ENCODE measurements at places on chromosomes 5 and 9.

- DNase-seq = no peak
These were observed at the start of gene PCDHA8 for GRCh38 chr5:140840978-140841962. Gene PCDHA8, plus strand, starts transcription at chr5:140841187. Its CDS starts 135 bp downstream, at chr5:140841322.

DNA sequence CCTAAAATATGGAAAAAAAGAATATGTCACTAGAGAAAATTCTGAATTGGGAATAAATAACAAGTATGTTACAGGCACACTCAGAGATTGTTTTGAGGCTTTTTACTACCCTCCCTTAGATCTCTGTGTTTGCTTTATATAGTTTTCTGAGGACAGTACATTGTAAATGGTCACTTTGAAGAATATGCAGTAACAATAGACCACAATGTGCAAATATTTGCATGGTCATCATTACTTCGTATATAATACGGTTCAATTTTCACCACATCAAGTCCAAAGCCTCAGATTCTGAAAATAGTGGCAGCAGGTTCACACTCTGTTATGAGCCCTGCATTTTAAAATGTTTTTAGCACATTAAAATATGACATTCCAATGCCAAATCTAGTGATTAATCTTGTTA, 238.6 kb downstream of the ADAMTS6 start:
- no peak for DNase-seq

DNA sequence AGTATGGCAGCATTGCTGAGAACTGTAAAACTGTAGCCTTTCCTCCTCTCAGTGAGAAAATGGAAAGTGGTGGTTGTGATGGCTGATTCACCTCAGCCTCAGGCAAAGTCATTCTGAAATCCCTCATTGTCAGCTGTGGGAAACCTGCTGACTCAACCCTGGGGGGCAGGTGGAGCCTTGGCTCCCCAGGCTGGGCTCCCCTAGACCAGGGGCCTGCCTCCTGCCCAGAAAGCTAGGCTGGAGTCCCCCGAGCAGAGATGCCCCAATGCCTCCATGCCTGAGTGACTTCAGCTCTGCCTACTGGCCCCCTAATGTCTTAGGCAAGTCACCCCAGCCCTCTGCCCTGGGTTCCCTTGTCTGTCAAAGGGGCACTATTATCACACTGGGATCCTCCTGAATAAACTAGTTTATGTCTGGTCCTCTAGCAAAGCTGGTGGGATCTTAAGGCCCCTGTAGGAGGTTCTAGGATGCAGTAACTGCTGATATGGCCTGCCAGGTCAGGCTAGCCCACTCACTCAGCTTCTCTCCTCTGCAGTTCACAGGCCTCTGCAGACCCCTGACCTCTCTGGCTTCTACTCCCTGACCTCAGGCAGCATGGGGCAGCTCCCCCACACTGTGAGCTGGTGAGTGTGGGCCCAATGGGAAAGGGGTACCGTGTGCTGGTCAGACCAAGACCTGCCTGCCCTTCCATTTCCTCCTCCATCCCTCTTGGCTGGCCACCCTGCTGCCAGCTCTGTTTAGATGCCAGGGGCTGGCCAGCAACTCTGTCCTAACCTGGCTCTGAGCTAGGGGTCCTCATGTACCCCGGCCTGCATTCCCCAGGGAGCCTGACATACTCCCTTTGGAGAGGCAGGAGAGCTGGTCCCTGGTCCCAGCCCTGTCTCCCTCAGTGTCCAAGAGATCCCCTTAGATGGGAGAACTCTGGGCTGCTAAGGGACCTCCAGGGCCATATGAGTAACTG, 24.2 kb downstream of the TCF7 start:
- DNase-seq = no peak

- DNase-seq = no peak
These were observed 98.2 kb downstream of the CETN3 start for GRCh38 chr5:90311401-90311800.

GRCh38 chr9:111621895-111622480, 9.1 kb upstream of the DNAJC25 start:
- no peak for DNase-seq

- DNase-seq = no peak
These were observed 287.8 kb upstream of the DAB2 start for GRCh38 chr5:39712316-39713249.

- DNase-seq = no peak
These were observed 28.1 kb downstream of the TGFBI start for GRCh38 chr5:136056771-136057335.

- DNase-seq = no peak
These were observed 14.5 kb downstream of the RANBP6 start for GRCh38 chr9:6000955-6001354.

DNA sequence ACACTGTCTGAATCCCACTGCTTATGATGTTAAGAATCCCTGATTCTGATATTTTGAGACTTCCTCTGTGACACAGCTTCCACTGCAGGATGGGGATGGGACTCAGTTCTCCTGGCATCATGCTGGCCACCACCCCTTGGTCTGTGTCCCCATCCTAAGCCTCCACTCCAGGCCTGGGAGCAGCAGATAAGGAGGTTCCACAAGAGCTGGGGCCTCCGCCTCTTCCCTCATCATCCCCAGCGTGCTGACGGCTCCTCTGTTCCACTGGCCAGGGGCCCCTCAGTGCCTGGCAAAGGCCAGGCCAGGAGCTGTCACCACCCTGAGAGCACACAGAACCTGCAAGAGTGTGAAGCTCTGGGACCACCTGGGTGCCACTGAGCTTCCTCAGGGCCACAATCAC, 40.6 kb downstream of the CAMK2A start:
- DNase-seq = no peak

DNA sequence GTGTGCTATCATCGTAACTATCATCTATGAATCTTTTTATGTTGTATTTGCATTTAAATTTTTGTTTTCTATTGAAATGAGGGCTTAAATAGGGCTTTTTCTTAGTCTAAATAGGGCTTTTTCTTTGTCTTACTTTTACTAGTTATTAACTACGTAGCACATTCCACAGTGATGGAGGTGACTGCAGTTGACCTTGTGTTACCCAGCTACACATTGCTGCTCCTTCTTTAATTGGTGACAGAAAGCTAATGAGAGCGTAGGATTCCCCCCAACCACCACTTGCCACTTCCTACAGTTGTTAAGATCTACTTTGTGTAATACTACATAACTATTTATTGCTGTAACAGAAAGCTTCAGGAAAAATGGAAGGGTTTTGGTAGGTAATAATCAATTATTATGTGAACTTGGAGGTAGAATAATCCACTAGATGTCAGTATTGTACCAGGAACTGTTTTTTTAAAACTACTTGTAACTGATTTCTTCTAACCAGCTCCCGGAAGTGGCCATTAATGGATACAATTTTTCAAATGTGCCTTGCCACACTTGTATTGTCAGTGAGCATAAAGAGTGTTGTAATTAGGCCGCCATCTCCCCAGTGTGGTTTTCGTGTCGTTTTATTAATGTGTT, 18.0 kb downstream of the MTRR start:
- no peak for DNase-seq

GRCh38 chr5:95989283-95990048, 27.8 kb upstream of the ELL2 start:
- no peak for DNase-seq

- no peak for DNase-seq
These were observed 310.8 kb downstream of the CDH12 start for GRCh38 chr5:22542340-22542739.

DNA sequence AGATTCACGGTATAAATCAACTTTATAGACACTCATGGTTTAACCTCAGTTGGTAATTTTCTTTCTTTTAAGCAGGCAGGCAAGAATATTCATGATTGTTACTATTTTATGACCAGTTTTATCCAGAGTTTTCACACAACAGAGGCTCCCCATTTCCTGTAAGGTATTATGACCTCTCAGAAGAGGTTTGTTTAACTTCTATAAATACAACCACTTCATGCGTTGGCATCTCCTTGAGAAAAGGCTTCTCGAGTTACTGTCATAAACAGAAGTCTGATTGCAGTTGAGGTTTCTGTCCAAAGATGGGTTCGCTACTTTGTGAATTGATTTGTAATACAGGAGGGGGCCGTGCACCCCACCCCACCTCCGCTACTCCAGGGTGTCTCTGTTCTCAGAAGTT, 55.3 kb downstream of the ENTREP1 start:
- no peak for DNase-seq

- DNase-seq = no peak
These were observed 21.0 kb downstream of the RMI1 start for GRCh38 chr9:84001621-84002020.

GRCh38 chr5:139215107-139215975, 17.2 kb upstream of the SIL1 start:
- no peak for DNase-seq

DNA sequence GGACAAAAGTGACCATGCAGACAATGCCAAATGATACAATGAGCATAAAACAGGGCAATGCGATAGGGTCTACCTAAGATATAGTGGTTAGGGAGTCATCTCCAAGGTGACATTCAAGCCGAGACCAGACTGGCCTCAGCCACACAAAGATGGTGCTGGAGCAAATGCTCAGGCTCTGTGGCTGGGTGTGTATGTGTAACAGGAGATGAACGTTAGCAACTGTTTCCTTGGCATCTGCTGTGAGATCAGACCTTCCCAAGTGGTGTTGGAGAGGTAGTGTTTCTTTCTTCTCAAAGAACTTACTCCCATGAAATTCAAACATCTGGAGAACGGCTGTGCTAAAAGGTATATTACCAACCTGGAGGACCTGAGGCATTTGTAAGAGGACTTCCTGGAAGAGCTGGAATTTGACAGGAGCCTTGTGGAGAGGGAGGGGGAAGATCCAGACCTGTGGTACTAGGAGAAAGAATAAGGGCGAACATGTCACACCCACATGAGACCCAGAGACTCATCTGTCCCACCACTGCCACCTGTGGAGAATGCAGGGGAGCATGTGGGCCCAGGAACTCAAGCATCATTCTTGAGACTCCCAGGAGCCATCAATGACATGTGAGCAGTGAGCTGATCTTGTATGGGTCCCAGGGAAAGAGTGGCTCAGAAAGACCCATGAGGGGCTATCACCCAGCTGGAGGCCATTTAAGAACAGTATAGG, 21.4 kb upstream of the ANXA6 start:
- DNase-seq = no peak

- DNase-seq = no peak
These were observed 285.3 kb downstream of the ENC1 start for GRCh38 chr5:74355041-74355824.

GRCh38 chr5:148403344-148403743, 19.6 kb downstream of the FBXO38 start:
- no peak for DNase-seq

GRCh38 chr5:172632346-172633092, 8.5 kb upstream of the NEURL1B start:
- DNase-seq = no peak

GRCh38 chr5:112626715-112627114, 111.0 kb upstream of the APC start:
- DNase-seq = no peak

DNA sequence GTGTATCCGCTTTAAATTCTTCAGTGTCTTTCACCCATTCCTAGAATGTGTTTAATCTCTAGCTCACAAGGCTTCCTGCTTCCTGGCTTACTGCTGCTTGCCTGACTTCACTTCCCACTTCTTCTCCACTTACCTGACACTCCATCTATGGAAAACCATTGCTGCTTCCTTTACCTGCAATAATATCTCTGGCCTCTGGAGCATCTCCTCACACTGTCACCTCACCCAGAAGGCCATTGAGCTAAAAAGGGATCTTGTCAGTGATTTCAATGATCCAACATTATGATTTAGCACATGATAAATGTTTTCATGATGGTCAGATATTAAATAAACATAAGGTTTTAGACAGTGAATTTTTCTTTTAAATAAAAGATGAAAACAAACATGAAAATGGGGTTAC, 281.1 kb downstream of the MRPS30 start:
- no peak for DNase-seq

DNA sequence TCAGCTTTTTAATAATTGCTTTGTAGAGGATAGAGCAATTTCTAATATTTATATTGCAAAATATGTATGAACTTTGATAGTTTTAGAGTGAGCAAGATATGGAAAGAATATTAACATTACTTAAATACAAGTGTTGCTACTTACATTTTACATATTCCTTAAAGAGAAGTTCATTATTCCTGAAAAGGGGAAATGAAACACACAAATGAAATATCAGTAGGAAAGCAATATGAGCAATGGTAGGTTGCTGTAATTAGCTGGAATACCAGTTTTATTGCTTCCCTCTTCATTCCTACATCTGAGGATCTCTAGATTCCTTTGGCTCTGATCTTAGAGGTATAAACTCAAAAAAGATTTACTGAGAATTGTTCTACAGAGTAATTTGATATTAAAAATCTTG, 414.1 kb downstream of the FAM170A start:
- no peak for DNase-seq

DNA sequence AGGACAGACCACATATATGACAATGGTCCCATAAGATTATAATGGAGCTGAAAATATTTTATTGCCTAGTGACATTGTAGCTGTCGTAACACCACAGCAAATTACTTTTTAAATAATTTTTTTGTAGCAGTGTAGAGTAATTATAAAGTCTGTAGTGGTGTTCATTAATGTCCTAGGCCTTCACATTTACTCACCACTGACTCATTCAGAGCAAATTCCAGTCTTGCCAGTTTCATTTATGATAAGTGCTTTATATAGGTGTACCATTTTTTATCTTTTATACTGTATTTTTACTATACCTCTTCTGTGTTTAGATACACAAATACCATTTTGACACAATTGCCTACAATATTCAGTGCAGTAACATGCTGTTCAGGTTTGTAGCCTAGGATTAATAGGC, 67.6 kb downstream of the TLE4 start:
- no peak for DNase-seq

DNA sequence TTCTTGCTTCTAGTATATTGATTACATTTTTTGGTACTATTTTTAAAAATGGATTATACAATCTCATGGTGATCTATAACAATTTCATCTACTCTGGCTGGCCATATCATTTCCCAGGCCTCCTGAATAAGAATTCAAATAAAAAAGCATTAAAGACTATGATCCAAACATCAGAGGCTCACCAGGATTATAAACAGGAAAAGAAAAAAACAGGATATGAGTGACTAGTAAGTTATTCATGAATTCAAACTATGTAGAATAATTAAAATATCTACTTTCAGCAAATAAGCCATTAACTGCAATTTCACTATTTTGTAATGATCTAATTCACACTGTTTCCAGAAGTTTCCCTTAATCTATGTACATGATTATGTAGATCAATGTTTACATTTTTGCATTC, 293.1 kb upstream of the CDH6 start:
- no peak for DNase-seq

GRCh38 chr9:131951905-131952304, 127.8 kb downstream of the MED27 start:
- DNase-seq = peak; percentile 44

- DNase-seq = no peak
These were observed 185.9 kb downstream of the DMRT2 start for GRCh38 chr9:1236061-1236460.

- no peak for DNase-seq
These were observed 21.1 kb upstream of the LVRN start for GRCh38 chr5:115941051-115941675.

Data from amygdala (tissue), 56 donors.